SK-N-SH (cell line): ENCODE measurements at places on chromosomes 16 and 17. TPM values are rescaled to one million over a fixed set of nuclear protein-coding genes. Genes with fewer than 3 reads are reported as not detected.
A peak's percentile ranks its signal among the peaks of the same experiment; 100 is the strongest.

The CDR2L gene
- polyA plus RNA-seq = 18.6 and 21.2 TPM in 2 replicates

The ZFPM1 gene
- 0.54 and 1.2 TPM in 2 replicates for polyA plus RNA-seq

The EFNB3 gene
- 26.1 and 32.4 TPM in 2 replicates for polyA plus RNA-seq

The TBC1D3B gene
- 2.0 and 3.7 TPM in 2 replicates for polyA plus RNA-seq

The GCGR gene
- not detected in 2 replicates for polyA plus RNA-seq

The CACNA1G gene
- 0.15 and 0.21 TPM in 2 replicates for polyA plus RNA-seq

The CCDC144A gene
- 0.02 and 0.03 TPM in 2 replicates for polyA plus RNA-seq

The TRPV3 gene
- polyA plus RNA-seq = 0.28 TPM in 2 replicates

The CD300E gene
- polyA plus RNA-seq = not detected in 2 replicates

The CETP gene
- polyA plus RNA-seq = not detected in 2 replicates

The CNGB1 gene
- polyA plus RNA-seq = 0.05 TPM in 1 of 2 replicates, not detected in the other

The LPCAT2 gene
- polyA plus RNA-seq = 9.1 and 14.5 TPM in 2 replicates

GRCh38 chr16:86285938-86286921 is 224.1 kb upstream of the FOXF1 start:
- no peak for DNase-seq

- peak; percentile 80 for DNase-seq
Observed at GRCh38 chr17:45123930-45124796, 8.2 kb downstream of the PLCD3 start.

DNA sequence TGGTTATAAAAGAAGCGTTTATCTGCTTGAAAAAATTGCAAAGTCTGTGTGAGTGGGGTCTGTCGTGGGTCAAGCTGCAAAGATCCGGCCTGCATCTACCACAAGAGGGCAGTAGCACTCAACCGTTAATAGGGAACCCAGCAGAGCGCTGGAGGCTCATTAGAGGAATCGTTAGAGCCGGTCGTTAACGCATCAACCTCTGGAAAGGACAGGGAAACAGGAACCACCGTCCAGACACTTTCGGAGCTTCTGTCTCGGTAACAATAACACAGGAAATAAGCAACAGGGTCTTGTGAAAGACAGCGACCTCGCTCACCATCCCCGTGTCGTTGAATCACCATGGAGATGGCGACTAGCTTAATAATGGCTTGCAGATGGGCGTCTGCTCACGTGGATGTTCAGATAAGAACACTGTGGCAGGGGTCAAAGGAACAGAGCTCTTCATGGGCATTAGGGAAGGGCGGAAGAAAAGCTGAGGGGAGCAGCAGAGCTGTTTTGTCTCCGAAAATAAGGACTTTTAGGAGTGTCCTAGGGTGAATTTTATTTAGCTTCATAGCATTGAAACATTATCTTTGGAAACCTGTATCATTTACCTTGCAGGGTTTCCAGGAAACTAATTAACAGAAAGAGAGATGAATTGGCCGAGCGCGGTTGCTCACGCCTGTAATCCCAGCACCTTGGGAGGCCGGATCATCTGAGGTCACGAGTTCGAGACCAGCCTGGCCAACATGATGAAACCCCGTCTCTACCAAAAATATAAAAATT is 11.9 kb upstream of the NSRP1 start:
- peak; percentile 79 for DNase-seq

DNA sequence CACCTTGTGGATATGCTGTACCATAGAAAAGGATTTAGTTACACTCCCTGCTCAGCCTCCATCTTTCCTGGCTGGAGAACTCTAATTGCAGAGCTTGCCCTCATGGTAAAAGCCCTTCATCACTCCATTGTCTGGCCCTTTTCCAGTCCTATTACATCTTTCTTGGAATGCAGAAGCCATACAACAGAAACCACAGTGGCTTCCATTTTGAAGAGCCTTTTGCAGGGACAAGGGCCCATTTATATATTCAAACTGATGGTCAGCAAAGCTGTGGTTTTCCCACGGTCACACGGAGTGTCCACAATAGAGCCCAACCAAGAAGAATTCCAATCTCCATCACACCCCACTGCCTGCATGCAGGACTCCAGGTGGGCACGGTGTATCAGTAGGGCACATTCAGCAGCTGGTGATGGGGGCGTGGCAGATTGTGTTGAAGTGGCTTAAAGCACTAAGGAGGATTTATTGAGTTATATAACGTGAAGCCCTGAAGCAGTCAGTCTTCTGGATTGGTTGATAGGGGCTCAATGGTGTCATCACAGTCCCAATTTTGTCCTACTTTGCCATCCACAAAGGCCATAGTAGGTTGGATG is 20.3 kb downstream of the COPRS start:
- DNase-seq = no peak

GRCh38 chr16:754656-755055 is 5.9 kb upstream of the MSLN start:
- DNase-seq = no peak

GRCh38 chr17:31733326-31733725 is 125.7 kb downstream of the COPRS start:
- no peak for DNase-seq

DNA sequence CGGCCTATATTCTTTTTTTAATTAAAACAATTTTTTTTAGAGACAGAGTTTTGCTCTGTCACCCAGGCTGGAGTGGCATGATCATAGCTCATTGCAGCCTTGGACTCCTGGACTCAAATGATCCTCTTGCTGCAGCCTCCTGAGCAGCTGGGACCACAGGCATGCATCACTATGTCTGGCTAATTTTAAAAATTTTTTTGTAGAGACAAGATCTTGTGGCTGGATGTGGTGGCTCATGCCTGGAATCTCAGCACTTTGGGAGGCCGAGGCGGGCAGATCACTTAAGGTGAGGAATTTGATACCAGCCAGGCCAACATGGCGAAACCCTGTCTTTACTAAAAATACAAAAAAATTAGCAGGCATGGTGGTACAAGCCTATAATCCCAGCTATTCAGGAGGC is 54.8 kb upstream of the MSI2 start:
- no peak for DNase-seq

GRCh38 chr17:38579934-38580333 is 25.8 kb downstream of the SRCIN1 start:
- peak; percentile 94 for DNase-seq

DNA sequence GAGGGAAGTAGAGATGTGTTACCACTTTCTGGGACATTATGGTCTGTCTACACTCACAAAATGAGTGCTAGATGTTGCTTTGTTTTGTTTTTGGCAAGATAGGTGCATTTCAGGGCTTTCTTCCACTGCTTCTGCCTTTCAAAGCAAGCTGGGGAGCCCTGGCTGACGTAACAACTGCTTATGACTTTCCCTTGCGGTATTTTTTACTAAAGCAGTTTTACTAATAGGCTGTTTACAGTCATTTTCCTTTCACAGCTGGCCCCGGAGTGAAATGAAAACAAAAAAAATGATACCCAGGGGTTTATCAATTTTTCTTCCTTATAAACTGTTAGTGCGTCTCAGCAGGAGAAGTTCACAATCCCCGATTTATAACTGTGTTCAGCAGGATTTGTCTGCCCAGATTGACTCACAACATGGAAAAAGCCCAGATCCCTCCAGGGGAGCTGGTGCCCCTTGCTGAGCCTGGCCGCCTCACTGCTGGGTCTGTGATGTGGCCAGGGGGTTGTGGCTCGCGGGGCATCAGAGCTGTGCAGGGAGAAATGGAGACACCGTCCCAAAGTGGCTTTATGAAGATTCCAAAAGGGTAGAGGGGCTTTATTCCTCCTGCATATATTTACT is 184.4 kb upstream of the HS3ST3A1 start:
- no peak for DNase-seq

- DNase-seq = no peak
Observed at GRCh38 chr16:8511464-8511863, 78.8 kb downstream of the TMEM114 start.

- peak; percentile 57 for DNase-seq
Observed at GRCh38 chr17:8005967-8006730, 3.7 kb downstream of the GUCY2D start.

GRCh38 chr17:73595479-73595878 is 48.8 kb downstream of the SDK2 start:
- peak; percentile 96 for DNase-seq

DNA sequence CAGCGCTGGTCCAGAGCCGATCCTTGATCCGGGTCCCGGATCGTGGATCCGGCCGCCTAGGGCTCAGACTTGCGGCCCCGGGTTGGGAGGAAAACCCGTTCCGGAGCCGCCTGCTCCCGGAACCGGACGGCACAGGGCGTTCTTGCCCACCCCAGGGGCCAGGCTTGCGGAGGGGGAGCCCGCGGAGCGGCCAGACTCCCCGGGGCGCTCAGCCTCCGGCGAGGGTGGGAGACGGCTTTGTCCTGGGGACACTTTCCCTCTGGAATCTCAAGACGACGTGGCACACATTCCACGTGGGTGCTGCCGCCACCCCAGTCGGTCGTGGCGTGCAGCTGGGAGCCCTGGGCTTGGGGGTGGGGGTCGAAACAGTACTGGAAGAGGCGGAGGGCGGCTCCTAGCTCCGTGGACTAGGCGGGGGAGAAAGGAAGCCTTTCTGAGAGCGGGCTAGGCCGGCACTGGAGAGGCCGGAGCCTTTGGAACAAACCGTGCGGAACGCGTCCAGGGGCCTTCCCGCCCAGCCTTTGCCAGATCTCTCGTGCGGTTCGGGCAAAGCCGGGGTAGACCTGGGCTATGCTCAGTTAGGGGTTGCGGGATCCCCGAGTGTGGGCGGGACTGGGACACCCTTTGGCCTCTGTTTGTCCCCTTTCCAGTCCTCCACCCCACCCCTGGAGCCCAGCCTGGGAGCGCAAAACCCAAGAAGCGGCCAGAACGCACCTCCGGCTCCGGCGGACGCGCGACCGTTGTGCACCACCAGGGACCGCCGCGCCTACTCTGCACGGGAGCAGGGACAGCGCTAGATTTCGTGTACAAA is 26.5 kb downstream of the SREBF1 start:
- DNase-seq = peak; percentile 77

GRCh38 chr16:31253642-31254045 is 6.1 kb upstream of the ITGAM start:
- no peak for DNase-seq

DNA sequence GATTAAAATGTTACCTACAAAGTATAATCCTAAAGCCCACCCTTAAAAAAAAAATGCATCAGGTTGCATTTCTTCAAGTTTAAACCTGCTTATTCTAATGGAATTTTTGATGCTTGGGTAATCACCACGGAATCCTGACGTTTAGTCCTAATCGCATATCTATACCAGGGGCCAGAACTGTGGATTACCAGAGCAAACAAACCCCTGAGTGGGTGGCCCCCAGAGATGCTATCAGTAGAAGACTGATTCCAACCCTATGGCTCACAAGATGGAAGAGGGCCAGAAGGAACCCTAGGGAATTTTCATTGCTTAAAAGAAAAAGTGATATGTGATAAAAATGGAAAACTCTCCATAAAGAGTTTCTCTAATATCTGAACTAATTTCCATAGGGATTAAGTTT is 152.2 kb upstream of the NOG start:
- DNase-seq = no peak

GRCh38 chr16:81694494-81695280 is 84.4 kb upstream of the PLCG2 start:
- DNase-seq = no peak

DNA sequence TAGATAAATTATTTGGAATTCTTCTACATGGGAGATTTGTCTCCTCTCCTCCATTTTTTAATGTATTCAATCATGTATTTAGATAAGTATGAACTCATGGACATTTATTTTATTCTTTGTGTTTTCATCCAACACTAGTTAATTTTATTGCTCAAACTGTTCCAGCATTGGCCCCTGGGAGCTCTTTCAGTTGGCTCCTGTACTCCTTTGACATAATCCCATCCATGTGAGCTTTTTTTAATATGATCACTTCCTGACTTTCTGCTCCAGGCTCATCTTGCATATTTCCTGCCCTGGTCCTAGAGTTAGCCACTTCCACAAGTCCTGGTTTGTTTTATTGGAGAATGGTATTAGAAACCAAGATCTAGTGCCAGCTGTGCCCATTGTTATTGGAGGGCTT is 419.0 kb upstream of the CDH11 start:
- DNase-seq = no peak

DNA sequence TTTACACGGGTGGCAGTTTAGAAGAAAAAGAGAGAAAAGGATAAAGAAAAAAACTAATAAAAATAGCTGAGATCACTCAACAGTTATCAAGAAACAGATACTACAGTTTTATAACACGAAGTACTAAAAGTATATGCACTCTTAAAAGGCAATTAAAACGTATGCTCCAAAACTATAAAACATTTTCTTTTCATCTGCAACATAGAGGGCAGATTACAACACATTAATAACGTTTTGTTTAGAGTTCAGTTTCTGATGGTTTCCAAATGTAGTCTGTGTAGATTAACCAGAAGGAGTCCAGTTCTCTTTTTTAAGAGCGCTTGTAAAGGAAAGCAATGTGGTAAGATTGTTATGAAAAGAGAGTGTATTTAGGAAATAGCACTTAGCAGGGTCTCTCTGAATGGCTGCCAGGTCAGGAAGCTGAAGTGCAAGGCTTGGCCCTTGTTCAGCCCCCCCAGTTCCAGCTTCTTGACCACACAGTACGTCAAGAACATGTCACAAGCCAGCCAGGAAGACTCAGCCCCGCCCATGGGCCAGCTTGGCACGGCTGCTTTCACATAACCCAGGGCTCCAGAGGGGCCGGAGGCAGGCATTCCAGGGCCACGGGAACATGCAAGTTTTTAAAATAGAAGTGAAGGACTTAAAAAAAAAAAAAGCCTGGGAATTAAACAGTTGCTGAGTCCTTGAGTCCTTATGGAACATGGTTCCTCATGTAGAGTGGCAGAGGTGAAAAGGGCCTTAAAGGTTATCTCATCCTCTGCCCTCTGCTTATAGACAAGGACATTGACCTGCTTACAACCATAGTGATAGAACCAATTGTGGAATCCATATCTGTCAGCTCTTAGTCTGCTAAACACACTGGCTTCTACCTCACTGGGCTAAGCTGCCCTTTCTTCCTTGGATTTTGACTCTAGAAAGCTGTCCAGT is 147.4 kb upstream of the TBX2 start:
- peak; percentile 42 for DNase-seq

DNA sequence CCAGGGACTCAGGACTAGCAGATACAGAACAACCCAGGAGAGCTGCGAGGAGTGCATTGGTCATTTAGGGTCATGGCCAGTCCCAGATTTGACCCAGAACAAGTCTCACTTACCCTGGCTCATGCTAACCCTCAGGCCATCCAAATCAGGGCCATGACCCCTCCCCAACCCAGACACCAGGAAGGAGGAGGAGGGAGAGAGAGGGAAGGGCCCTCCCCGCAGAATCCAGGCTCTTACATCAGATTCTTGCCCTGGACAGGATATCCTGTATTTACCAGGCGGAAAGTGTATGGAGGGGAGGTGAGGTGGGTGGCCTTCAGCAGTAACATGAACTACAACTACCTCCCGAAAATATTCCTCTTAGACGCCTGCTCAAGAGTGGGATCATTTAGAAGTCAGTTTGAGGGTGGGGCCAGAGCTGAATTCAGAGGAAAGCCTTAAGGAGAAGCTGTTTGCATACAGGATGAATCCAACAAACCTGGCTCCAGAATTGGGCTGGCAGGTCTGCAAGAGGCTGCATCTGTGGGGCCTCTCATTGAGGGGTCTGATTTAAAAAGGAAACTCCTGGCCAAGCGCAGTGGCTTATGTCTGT is 2.1 kb downstream of the VAT1 start:
- no peak for DNase-seq
